ACHN (cell line): ENCODE measurements at places on chromosomes 11 and 22.
A peak's percentile ranks its signal among the peaks of the same experiment; 100 is the strongest.

DNA sequence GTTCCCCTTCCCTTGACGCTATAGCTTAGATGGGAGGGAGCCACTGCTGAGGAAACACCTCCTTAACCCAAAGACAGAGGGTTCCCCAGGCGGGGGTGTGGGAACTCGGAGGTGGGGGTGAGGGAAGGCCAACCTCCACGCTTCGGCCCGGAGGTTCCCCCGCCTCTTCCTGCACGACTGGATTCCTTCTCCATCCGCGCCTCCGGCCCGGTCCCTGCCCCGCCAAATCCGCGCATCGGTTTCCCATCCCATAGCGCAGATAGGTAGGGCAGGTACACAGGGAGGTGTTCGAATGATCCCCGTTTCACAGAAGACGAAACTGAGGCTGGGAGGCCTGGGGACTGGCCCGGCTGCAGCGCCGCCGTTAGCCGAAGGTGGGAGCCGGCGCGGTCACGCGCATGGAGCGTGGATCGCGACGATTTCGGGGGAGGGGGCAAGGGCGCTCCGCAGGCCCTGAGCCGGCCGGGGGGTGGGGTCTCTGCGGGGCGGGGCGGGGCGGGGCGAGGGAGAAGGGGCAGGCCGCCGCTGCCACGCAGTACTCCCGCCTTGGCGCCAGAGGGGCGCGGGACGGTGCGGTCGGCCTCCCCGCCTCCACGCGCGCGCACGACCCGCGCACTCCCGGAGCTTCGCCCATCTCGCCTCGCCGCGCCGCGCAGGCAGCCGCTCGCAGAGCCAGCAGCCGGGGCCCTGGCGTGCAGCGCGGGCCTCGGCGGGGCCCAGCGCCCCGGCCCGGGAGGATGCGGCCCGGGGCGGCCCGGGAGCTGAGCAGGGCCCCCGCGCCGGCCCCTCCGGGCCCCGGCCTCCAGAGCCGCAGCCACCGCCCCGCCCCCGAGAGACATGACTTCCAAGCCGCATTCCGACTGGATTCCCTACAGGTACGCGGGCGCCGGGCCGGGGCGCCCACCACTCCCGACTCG, at the start of gene TUB:
TSS of gene TUB (plus strand) at position 538 of the 917 bp plus-strand sequence. CDS start at position 838, 300 bp downstream.
- no peak for DNase-seq

DNA sequence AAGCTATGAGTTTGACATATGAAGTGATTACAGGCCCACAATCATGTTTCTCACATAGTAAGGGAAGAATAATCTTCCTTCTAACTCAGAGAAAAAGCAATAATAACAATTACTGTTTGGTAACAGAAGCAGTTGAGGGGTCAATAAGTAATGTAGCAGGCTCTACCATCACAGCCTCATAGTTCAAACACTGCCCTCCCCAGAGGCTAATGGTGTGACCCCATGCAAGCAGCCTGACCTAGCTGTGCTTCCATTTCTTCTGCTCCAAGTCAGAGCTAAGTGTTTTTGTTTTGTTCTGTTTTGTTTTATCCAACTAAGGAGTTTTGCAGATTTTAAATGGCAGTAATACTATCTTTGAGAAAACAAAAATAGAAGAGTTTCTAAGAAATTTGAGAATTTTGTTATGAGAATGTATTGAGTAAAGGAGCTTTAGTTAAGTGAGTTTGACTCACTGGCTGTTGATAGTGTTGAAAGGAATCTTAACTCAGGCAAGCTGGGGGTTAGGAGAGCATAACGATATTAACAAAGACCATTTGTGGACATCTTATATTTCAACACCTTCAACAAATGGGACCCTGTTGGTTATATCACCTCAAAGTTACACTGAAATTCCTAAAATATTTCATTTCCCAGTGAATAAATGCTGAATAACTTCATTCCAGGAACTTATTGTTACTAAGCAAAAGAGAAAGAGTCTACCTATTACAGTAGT, 48.5 kb downstream of the GUCY1A2 start:
- DNase-seq: no peak

DNA sequence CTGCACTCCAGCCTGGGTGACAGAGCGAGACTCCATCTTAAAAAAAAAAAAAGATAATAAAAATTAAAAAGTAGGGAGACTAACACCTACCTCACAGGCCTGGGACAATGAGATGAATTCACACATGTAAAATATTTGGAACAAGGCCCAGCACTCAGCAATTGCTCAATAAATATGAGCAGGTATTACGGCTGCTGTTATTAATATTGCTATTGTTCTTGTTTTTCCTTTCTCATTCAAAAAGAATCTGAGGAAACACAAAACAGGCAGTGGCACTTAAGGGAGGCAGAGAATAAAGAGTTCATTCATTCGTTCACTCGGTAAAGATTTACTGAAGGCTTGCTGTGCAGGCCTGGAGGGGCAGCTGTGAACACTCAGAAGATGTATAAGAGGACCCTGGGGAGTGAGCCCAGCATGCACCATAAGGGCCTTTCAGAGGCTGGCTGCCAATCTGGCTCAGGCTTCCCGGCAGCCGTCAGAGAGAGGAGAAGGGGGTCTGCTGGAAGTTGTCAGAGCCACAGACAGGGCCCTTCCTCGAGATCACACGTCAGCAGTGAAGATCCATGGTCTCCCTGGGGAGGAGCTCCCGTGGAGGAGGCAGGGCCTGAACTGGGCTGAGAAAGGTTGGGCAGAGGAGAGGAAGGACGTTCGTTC, 51.6 kb upstream of the TCF20 start:
- no peak for DNase-seq

GRCh38 chr11:6611092-6611962, 689 bp downstream of the TAF10 start:
- no peak for DNase-seq

DNA sequence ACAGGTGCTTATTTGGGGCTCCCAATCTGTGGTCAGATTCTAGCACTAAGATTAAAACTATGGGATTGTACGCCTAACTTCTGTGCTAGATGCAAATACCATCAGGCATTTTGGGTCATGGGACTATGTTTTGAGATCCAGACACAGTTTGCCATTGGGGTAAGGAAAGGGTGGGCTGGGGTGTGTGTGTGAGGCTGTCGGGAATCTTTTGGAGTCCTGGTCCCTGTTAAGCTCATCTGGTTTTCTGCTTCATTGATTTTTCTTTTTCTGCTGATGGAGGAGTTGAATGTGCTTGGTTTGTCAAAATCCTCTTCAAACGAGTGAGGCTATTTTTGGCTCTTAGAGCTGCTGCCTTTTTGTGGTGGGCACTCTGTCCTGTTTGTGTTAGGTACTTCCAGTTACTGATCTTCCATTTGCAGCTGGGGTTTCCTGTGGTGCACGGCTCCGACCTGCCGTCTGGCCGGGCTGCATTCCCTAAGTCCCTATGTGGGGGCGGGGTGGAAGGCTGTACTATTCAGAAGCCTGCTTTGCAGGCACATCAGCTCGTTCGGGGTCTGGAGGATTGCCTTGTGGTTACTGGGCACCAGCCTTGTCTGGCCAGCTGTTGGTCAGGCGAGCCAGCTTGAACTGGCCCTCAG, 2.9 kb downstream of the BCR start:
- peak; percentile 19 for DNase-seq

- no peak for DNase-seq
Observed at GRCh38 chr11:32289701-32290100, 145.6 kb downstream of the WT1 start.

- no peak for DNase-seq
Observed at GRCh38 chr11:21546703-21547102, 646.2 kb upstream of the ANO5 start.

DNA sequence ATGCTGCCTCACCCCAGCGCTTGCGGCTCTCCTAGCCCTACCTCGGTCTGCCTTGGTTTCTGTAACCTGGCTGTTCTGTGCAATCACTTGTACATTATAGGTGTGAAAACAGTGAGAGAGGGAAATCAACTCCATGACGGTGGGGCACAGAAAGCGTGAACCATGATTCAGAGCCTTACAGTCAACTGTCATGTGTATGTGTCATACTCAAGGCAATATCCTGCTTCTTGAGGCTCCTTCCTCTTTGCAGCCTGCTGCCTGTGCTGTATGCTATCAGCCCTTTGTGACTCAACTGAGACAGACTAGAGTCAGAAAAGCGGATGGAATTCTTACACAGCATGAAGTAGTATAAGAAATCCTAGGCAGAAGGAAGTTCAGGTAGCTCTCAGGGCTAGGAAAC, 2.1 kb downstream of the NRIP3 start:
- DNase-seq: peak; percentile 84

DNA sequence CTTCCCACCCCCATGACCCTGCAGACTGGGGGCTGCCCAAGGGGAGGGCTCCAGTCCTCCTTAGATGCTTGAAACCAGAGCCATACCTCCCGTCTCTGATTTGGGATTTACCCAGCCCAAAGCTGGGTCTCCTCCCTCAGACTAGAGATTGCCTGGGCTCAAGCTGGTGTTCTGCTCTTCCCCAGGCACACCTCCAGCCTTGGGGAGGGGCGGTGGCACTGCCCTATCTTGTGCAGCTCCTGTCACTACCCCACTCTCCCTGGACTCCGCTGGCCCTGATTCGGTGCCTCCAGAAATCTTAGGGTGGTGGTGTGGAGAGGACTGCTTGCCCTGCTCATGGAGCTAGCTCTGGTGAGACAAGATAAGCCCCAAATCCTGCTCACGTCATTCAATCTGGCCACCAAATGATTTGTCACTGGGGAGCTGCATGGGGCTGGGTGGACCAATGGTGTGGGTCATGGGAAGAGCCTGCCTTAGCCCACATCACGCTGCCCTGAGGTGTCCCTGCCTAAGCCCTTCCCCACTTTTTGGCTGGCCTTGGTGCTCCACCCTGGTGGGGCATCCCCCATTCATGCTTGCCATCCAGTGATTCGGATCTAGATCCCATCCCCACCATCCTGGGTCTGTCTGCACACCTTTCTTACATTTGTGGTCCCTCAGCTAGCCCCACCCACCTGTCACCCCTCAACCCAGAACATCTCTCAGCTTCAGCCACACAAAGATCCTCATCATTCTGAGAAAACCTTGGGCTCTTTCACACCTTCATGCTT, 87.7 kb downstream of the PDE2A start:
- DNase-seq: no peak

- DNase-seq: no peak
Observed at GRCh38 chr11:130915603-130916237, 559 bp downstream of the SNX19 start.

GRCh38 chr11:696955-697491, 1.4 kb downstream of the TMEM80 start:
- DNase-seq: peak; percentile 78

DNA sequence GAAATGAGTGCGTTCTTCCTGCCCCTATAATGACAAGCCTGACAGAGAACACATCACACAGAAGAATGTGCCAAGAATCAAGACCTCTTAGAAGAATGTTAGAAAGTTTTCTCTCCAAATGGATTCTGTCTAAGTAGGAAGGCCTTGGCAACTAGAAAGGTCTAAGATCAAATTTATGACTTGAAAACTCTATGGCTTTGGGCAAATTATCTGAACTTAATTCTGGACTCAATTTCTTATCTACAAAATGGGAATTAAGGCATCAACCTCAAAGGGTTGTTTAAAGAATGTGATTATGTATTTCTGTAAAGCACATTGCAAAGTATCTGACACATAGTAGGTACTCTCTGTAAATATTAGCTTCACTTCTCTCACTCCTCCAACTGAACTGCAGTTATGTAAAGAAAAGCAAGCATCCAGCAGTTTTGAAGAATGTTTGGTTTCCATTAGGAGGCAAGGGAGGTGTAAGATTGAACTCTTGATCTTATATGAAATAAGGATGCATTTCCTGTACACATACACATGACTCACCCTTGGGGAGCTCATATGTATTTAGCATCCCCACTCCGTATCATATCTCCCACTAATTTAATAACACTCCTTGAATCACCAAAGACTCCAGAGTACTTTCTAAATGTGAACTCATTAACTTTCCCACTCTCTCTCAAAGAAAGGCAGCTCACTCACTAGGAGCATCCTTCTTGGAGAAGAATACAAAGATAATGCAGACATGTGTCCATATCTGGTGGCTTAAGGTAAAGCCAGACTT, 77.6 kb downstream of the ETS1 start:
- DNase-seq: no peak

DNA sequence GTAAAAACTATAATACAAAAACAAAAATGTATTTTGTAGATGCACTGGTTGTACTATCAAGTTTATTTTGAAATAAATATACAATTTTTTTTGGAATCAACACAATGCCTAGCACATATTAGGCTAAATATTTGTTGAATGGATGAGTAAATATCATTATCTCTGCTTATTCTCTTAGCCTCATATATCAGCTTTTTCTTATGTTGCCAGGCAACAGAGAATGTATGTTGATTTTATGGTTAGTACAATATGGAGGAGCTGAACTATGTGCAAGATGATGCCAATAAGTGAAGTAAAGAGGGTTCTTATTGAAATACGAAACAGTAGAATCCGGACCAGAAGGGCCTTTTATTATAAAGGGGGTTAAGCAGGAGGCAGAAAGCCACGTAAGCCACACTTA, 94.9 kb downstream of the FAR1 start:
- DNase-seq: no peak

DNA sequence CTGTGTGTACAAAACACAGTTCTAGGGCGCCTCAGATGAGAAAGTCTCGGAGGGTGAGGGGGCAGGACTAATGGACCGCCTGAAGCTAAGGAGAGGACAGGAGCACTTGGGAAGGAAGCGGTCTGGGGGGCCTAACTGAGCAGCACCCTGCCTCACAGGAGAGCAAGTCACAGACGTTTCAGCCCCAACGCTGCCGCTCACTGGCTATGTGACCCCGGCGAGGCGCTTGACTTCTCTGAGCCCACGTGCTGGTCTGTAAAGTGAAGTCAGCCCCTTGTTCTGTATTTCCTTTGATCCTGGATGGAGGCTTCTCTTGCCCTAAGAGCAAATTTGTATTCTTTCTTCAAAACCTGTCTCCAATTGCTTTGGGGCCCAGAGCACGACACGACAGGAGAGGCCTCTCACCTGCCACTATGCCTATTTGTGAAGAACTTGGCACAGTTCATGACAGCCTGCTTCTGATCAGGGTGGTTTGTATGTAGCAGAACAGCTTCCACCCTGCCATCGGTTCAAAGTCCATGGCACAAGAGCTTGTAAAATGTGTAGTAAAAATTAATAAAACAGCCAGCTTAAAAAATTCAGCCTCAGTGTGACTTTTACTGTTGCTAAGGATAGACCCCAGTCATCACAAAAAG, 59.1 kb downstream of the WNT11 start:
- no peak for DNase-seq

- no peak for DNase-seq
Observed at GRCh38 chr11:8800520-8801110, 110.4 kb upstream of the AKIP1 start.

DNA sequence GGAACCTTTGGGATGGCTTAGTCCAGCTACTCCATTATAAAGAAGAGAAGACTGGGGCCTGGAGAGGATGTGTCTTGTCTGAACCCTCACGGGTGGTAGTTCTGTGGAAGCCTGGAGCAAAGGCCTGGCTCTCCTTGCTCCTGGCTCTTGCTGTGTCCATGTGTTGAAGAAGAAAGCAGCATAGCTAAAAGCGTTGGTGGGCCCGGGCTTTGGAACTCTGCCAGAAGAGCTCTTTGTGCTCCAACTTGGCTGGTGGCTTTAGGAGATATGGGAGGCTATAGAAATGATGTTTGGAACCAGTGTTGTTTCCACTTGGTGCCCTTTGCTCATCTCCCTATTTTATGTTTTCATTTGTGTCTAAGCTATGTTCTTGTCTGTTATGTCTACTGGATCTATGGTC, 131.1 kb downstream of the DBX1 start:
- DNase-seq: no peak
